ENCODE measurements at places on chromosomes 5 and 9. TPM values are rescaled to one million over a fixed set of nuclear protein-coding genes. Genes with fewer than 3 reads are reported as not detected.

Gene LCN15
- 11.9 TPM for total RNA-seq

Gene BTNL3
- 15.7 TPM for total RNA-seq

Gene CYLC2
- total RNA-seq, result not detected

Gene ZNF483
- total RNA-seq, result 4.9 TPM

Gene MOB3B
- total RNA-seq, result 18.9 TPM

Gene PRDM9
- total RNA-seq, result not detected

Gene IL3
- total RNA-seq, result not detected

Gene IL13
- total RNA-seq, result not detected

Gene LECT2
- not detected for total RNA-seq

GRCh38 chr5:134226441-134227192, 744 bp upstream of the PPP2CA start:
- peak; percentile 91 for DNase-seq

- no peak for DNase-seq
Measured at GRCh38 chr5:91065496-91065895, 317.6 kb downstream of the ARRDC3 start.

GRCh38 chr5:83467371-83468035, 4.0 kb upstream of the VCAN start:
- no peak for DNase-seq

GRCh38 chr5:163585206-163585605, 79.8 kb downstream of the MAT2B start:
- DNase-seq, result no peak

DNA sequence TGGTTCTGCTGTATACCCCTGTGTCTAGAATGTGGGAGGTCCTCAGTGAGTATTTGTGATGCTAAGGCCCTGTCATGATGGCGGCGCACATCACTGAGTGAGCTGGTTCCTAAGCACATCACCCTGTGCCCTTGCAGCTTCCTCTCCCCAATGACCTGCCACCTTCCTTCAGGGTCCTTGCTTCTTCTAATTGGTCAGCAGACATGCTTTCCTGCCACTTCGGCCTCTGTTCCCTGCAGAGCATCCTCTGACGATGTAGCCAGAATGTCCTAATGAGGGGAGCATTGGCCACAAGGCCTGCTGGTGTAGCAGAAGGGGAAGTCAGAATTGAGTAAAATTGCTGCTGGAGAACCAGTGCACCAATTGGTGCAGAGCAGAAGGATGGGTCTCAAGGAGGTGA, 31.1 kb upstream of the ANGPTL2 start:
- no peak for DNase-seq

GRCh38 chr5:152397581-152397980, 7.5 kb downstream of the NMUR2 start:
- DNase-seq, result no peak

GRCh38 chr9:107312376-107313050, 29.4 kb downstream of the RAD23B start:
- no peak for DNase-seq

- DNase-seq, result no peak
Measured at GRCh38 chr5:68680366-68680765, 413.4 kb upstream of the SLC30A5 start.

- DNase-seq, result no peak
Measured at GRCh38 chr5:14447958-14448911, 133.4 kb upstream of the OTULINL start.

- peak; percentile 19 for DNase-seq
Measured at GRCh38 chr9:134324359-134325095, 1.7 kb upstream of the RXRA start.

DNA sequence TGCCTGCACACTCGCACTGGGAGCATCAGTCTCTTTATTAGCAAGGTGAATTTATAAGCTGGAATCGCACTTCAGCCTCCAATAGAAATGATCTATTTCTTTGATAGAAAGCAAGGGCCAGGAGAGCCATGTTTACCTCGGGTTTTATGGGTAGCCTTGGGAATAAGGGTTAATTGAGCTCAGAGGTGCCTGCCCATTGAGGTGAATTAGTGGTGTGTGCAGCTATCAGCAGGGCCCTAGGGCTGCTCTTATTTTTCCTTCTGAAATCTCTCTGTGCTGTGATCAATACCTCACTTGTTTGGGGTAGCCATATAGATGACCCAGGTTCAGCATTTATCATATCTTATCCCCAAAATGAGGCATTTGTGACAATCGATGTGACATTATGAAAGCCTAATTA, 297.8 kb downstream of the EBF1 start:
- no peak for DNase-seq

- no peak for DNase-seq
Measured at GRCh38 chr5:132689513-132689912, 15.7 kb downstream of the IL4 start.

- no peak for DNase-seq
Measured at GRCh38 chr5:38753776-38754175, 92.0 kb upstream of the OSMR start.

- DNase-seq, result no peak
Measured at GRCh38 chr9:110214090-110214489, 6.1 kb upstream of the C9orf152 start.

All from transverse colon (tissue), 4 donors.